ENCODE measurements at places on chromosomes 11 and 22.
A peak's percentile ranks its signal among the peaks of the same experiment; 100 is the strongest.

DNA sequence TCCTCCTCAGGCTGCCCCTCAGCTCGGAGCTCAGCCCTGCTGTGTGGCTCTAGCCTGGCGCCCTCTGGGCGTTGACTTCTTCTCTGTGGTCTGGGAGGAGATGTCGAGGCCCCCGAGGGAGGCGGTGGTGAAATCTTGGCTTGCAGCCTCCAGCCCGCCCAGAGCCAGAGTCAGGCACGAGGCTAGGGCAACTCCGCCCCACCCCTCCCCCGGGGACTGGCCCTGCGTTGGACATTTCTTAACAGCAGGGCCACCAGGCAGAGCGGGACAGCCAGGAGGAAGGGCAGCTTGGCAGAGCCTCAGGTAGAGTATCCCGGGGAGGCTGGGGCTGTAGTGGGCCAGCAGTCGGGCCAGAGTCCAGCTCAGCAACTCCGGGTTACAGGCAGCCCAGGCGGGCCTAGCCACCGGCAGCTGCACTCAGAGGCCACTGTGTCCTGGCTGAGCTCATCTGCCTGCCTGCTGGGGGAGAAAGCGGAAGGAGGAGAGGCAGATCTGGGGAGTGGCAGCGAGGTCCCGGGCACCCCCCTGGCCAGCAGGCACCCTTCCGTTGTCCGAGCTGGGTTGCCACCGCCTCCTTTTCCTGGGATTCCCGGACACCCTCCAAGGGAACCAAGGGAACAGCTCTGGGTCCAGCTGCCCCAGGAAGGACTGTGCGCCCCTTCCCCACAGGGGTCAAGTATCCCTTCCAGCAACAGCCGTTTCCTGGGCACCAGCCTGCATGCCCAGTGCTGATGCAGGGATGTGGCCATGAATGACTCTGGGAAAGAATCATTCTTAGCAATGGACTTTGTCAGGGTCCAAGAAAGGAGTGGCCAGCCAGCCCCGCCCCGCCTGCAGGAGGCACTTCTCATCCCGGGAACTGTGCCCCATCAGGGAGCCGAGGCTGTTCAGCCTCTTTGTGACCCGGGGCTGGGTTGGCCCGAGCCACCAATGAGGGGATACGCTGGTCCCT lies at the start of gene ALDH3B1:
Gene ALDH3B1 (plus strand): TSS at position 238 of the 952 bp plus-strand sequence. CDS start 4,971 bp downstream, outside the sequence.
- DNase-seq = no peak

DNA sequence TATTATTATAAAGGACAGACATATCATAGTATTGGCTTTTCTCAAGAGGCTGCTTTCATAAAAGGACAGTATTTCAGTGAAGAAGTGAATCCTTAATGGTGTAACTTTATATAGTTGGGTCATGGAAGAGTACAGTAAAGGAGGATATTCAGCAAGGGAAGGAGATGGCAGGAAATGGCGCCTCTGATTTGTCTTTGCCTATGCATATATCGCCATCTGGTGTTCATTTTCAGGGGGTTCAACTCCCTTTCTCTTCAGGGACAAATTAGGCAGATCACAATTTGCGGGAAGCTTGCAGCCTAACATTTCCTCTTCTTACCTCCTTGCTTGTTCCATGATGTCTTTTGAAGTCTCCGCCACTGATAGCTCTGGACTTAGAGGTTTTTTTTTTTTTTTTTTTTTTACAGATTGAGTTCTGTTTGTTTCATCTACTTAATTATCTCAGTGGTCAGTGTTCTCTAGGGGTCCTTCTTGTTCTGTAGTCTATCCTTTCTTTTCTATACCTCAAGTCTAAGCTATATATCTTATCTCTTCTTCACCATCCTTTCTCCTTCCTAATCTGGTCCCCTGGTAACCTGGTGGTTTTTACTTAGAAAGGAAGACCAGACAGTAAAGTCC lies 21.8 kb upstream of the RRM1 start:
- DNase-seq = peak; percentile 86

GRCh38 chr11:76768088-76768908 lies 14.9 kb upstream of the TSKU start:
- DNase-seq = peak; percentile 54

GRCh38 chr11:70420008-70420464 lies 21.7 kb downstream of the CTTN start:
- DNase-seq = no peak

DNA sequence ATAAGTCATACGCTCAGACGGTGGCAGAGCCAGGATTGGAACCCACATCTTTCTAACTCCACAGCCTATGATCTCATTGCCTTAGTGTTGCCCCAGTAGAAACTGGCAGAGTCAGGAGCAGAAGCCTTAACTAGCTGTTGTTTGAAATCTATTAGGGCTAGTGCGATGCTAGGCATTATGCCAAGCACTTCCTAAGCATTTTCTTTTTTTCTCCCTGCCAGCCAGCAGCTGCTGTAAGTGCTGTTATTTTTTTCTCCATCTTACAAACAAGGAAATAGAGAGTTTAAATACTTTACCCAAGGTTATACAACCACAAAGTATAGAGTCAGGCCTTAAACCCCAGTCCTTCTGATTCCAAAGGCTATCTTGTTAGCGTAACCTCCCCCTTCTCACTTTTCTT lies 161.0 kb upstream of the SORL1-AS1 start:
- peak; percentile 45 for DNase-seq

GRCh38 chr11:78266451-78266850 lies 77.7 kb downstream of the USP35 start:
- no peak for DNase-seq

Measured in NCI-H1092 treated with DMSO at 0.1 percent for 48 hours (cell line).